ENCODE measurements at places on chromosomes 16 and 17.
A peak's percentile ranks its signal among the peaks of the same experiment; 100 is the strongest.

DNA sequence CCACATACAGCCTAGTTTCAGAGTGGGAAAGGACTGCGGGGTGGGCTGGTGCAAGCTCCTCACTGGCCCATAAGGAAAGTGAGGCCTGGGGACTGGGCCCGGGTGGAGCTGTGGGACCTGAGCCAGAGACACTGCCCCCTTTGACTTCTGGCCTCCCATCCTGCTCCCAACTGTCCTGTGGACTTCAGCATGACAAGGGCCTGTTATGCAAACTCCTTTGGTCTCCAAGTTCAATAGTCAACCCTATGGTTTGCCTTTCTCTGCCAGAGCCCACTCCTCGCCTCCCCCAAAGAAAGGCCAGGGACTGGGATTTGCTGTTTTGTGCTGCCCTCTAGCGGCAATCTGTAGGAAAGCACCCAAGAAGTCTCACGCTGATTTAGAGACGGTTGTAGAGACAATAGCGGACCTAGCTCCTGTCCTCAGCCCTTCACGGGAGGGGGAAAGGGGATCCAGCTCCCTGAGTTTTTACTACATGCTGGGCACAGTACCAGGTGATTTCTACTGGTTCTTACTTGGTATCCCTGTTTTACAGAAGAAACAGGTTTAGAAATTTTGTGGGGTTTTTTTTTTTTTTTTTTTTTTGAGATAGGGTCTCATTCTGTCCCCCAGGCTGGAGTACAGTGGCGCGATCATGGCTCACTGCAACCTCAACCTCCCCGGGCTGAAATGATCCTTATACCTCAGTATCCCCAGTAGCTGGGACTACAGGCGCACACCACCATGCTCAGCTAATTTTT is 1.2 kb upstream of the TLCD3B start:
- peak; percentile 63 for DNase-seq

DNA sequence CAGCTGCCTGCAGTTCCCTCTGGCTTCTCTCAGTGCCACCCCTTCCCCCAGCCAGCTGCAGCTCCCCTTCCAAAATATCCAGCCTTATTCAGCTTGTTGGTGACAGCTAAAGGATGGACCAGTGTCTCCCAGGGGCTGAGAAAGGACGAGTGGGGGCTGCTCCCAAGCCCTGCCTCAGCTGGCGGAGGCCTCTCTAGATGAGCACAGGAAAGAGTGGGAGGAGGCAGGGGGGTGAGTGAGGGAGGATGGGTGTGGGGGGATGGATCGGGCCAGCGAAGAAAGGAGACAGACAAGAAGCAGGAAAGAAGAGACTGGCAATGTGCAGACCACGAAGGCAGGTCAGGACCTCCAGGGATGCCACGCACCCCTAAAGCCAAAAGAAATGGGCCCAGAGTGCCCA is 17.5 kb downstream of the PIPOX start:
- no peak for DNase-seq

- no peak for DNase-seq
Observed at GRCh38 chr17:77038884-77039555, 101.7 kb upstream of the SEC14L1 start.

DNA sequence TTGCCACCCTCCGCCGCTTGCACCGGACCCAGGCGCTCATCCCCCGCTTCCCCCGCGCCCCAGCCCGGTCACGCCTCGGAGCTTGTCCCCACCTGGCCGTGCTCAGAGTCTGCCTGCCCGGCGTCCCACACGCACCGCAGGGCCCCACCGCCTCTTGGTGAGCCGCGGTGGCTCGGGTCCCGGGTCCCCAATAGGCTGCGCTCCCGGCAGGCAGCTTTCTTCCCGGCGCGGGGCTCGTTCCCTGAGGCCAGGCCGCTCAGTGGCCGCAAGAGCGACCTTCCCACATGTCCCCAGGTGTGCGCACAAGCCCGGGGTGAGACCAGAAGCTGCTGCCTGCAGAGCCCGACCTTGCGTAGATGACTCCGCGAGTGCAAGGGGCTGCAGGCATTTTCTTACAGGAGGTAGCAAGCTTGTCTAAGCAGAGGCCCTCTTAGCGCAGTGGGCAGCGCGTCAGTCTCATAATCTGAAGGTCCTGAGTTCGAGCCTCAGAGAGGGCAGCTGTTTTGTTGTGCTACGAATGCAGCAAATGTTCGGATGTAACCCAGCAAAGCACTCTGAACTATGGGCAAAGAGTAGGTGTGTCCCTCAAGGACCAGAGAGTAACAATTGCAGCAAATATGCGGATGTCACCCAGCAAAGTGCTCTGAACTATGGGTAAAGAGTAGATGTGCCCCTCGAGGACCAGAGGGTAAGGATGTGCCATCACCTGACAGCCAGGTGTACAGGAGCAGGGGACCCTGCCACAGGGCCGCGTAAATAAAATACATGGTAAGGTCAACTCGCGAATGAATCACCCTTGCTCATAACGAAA is 15.6 kb downstream of the TLE7 start:
- no peak for DNase-seq

GRCh38 chr16:17286443-17286842 is 184.3 kb downstream of the XYLT1 start:
- DNase-seq, result no peak

DNA sequence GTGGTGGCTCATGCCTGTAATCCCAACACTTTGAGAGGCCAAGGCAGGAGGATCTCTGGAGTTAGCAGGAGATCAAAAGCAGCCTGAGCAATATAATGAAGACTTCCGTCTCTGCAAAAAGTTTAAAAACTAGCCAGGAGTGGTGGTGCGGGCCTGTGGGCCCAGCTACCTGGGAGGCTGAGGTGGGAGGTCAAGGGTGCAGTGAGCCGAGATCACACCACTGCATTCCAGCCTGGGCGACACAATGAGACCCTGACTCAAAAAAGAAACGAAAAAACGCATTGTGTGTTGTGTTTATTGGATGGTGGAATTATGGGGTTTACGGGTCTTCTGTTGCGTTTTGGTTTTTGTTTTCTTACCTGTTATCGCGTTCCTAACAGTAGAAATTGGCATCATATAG is 863 bp upstream of the DDX19A start:
- no peak for DNase-seq

GRCh38 chr17:19360772-19361171 is 1.8 kb downstream of the B9D1 start:
- no peak for DNase-seq

- DNase-seq, result no peak
Observed at GRCh38 chr17:44008205-44008909, 3.9 kb downstream of the NAGS start.

GRCh38 chr16:1510272-1510671 is 17.1 kb downstream of the TELO2 start:
- DNase-seq, result no peak

GRCh38 chr16:79618692-79619050 is 18.1 kb upstream of the MAF start:
- DNase-seq, result no peak

DNA sequence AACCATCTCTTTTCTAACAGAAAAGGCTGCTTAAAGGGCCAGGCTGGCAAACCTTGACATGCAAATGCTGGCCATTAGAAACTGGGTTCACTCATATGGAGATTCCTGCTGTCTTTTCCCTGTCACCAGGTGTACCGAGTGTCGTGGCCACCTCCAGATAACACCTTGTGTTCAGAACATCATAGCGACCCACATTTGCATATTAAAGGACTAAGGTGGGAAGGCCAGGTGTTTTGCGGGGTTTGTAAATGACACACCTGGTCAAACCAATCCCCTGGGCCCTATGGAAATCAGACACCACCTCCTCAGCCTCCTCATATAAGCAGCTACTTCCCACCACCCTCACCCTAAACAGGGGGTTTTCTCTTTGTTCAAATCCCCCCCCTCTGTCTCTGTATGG is 2.5 kb upstream of the AIPL1 start:
- DNase-seq, result no peak

DNA sequence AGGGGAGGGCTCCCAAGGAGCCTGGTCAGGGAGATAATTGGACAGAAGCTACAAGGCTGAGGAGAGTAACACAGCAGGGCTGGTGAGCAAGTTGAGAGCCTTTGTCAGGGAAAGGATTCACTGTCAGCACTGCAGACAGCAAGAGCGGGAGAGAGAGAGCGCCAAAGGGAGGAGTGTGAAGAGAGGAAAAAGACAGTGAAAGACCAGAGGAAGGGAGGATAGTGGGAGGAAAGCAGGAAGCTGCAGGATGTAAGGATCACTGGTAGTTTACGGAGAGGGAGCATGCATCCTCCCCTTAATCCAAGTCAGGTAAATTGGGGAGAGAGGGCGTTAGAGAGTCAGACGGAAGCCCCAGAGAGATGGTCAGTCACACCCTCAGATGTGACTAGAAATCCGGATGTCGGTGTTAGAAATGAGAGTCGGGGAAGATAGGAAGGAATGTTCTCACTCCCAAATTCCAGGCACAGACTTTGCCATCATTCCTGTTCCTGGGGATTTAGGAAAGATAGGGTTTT is 13.8 kb upstream of the SPOP start:
- no peak for DNase-seq

DNA sequence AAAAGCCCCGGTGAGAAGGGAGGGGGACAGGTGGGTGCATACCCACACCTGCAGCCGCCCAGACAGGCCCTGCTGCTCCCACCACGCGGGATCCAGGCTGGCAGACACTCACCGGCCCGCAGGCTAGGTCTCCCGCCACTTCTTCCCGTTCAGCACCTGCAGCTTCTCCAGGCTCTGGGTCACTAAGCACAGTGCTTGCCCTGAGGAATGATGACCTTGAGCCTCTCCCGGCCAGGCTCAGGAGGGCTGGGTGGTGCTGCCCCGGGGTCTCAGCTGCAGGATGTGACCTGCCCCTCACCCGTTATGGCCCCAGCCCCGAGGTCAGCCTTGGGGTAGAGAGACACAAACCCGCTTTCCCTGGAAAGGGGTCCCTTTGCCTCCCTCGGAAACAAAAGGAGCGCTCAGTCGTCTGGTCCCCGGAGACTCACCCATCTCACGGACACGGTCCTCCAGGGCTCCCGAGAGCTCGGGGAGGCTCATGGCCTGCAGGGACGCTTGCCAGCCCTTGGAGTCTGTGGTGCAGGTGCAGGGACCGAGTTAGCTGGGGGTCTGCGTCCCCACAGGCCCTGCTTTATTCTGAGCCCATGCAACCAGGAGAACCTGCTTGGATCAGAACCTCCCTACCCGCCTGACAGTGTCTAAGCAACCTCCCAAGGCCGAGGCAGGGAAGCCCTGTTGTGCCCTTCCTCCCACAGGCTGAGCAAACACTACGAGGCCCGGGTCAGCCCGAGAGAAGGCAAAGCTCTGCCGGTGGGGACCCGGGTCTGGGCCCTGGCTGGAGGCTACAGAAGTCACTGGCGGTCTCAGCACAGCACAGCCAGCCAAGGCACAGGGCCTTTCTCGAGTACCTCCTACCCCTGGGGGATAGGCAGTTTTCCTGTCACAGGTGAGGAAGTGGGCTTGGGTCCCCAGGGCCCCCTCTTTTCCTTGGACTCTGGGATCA is 3.8 kb downstream of the NUDT16L1 start:
- no peak for DNase-seq

- DNase-seq, result peak; percentile 36
Observed at GRCh38 chr16:87560428-87561199, 41.7 kb upstream of the JPH3 start.

- no peak for DNase-seq
Observed at GRCh38 chr16:72645538-72645937, 402.4 kb downstream of the ZFHX3 start.

DNA sequence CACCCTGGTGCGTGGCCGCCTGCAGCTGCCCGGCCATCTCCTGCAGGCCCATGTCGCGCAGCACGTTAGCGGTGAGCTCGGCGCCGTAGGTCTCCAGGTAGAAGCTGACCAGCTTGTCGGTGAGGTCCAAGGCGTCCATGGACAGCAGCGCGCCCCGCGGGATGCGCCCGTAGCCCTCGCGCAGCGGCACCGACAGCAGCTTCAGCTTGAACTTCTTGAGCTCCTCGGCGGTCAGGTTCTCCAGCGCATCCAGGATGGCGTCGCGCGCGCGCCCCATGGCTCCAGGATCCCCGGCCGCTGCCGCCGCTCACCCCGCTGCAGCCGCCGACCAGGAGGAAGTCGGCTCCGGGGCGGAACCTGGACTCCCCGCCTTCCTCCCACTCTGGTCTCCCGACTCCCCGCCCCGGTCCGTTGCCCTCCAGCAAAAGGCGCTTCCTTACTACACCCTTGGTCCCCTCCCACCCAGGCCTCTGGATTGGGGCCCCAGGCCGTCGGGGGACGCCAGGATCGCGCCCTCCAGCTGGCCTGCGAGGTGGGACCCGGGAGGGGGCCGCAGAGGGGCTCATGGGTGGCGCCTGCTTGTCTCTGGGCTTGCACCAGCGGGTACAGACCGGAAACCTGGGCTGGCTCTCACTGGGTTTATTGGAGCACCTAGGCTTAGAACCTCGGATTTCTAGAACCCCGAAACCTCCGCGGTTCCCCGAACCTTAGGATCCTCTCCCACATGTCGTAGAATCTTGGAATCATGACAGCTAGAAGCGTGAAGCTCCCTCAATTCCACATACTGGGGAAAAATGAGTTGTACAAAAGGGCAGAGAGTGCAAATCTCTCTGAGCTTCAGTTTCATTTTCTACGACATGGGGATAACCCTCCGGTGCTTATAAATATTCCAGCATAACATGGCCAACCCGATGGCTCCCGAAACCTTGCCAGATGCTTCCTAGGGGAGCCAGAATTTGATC is at the start of gene PYCARD:
TSS of gene PYCARD (minus strand) at position 347 of the 962 bp plus-strand sequence. CDS start at position 277, 70 bp downstream.
- DNase-seq, result no peak

Data from urothelium cell line (cell line).